ENCODE measurements at places on chromosomes 11 and 22.

GRCh38 chr11:71212871-71213559 lies 39.4 kb downstream of the SHANK2 start:
- DNase-seq = no peak

- DNase-seq = no peak
Measured at GRCh38 chr11:43649501-43649900, 31.0 kb upstream of the HSD17B12 start.

- no peak for DNase-seq
Measured at GRCh38 chr11:132137981-132138313, 767.5 kb downstream of the NTM start.

DNA sequence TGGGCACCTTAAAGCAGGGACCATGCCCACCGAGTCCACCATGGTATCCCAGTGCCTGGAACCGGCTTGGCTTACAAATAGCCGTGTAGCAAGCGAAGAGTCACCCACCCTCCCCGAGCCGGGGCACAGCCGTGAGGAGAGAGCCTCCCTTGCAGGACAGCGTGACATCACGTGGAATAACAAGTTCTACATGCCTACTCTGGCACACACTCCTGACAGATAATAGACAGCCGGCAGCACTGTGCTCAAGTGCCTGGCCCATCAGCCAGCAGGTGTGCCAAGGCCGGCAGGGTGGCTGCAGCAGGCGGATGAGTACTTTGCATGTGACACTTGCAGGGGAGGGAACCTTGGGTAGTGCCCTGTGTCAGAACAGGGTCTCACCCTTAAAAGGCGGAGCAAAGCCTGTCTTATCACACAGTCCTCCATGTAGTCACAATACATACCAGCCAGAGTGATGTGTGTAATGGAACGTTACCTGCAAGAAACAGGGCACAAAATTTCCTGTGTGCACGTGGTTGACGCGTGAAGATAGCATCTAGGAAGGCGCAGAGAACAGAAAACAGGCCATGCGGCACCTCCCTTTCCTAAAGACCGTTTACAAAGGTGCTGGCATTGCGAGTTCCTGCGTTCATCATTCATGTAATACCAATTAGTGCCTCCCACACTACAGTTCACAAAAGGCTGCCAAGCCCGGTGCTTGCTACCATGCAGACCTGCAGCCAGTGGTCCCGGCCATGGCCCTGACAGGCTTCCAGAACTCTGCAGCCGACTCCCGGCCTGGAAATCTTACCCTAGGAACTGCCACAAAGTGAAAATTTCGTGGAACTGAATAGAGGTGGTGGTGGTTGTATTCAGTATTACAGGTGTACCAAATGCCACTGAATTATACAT lies 16.4 kb downstream of the TOM1 start:
- no peak for DNase-seq

GRCh38 chr11:36376888-36377758 lies 81.0 kb downstream of the PRR5L start:
- no peak for DNase-seq

DNA sequence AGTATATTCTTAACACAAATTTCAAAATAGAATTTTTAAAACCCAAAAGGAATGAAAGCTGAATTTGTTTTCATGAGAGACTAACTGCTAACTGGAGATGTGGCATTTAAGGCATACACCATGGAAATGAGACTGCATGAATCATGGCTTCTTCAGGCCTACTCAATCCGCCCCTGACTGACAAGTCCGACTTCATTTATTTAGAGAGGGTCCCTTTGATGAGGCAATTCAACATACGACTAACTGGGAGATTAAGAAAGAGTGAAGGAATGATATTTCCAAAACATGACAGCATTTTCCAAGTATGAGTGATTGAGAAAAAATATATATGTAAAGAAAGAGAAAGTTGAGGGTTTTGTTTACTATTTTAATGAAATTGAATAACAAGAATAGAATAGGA lies 720.1 kb downstream of the DLG2 start:
- DNase-seq = no peak

GRCh38 chr11:76124905-76125770 lies 81.2 kb downstream of the WNT11 start:
- DNase-seq = no peak

Data from cortex of kidney (tissue), 1 donor.